ENCODE measurements at places on chromosomes 6 and 20.

GRCh38 chr20:60024245-60024644, 66.0 kb downstream of the CDH26 start:
- H3K27ac ChIP-seq: no peak overlapping the region
- H3K4me3 ChIP-seq: no peak overlapping the region
- DNase-seq: no peak
- H3K27me3 ChIP-seq: peaks cover 17% of the 10 kb centered on the region
- H3K4me1 ChIP-seq: no peaks in the 10 kb centered on the region

- peaks cover 1% of the 10 kb centered on the region for H3K27me3 ChIP-seq
- no peaks in the 10 kb centered on the region for H3K4me1 ChIP-seq
- H3K27ac ChIP-seq: no peak overlapping the region
- DNase-seq: no peak
Measured at GRCh38 chr6:105873799-105874198, 212.3 kb upstream of the PRDM1 start.

- peaks cover 7% of the 10 kb centered on the region for H3K27me3 ChIP-seq
- H3K27ac ChIP-seq: no peak overlapping the region
- no peak for DNase-seq
- no peak overlapping the region for H3K4me3 ChIP-seq
- peaks cover 14% of the 10 kb centered on the region for H3K36me3 ChIP-seq
Measured at GRCh38 chr6:129486327-129486726, 223.7 kb downstream of the ARHGAP18 start.

GRCh38 chr20:38875175-38875993, 50.8 kb upstream of the FAM83D start:
- no peak overlapping the region for H3K27ac ChIP-seq
- DNase-seq: no peak
- H3K36me3 ChIP-seq: no peaks in the 10 kb centered on the region
- H3K4me3 ChIP-seq: no peak overlapping the region
- H3K4me1 ChIP-seq: no peaks in the 10 kb centered on the region
- peaks cover 30% of the 10 kb centered on the region for H3K27me3 ChIP-seq

- H3K4me3 ChIP-seq: peak overlapping the region; percentile 67
- no peaks in the 10 kb centered on the region for H3K36me3 ChIP-seq
- H3K4me1 ChIP-seq: peaks cover 30% of the 10 kb centered on the region
- peak overlapping the region; percentile 53 for H3K27ac ChIP-seq
- H3K27me3 ChIP-seq: peaks cover 3% of the 10 kb centered on the region
Measured at GRCh38 chr20:11267131-11267761, 593.4 kb upstream of the JAG1 start.

DNA sequence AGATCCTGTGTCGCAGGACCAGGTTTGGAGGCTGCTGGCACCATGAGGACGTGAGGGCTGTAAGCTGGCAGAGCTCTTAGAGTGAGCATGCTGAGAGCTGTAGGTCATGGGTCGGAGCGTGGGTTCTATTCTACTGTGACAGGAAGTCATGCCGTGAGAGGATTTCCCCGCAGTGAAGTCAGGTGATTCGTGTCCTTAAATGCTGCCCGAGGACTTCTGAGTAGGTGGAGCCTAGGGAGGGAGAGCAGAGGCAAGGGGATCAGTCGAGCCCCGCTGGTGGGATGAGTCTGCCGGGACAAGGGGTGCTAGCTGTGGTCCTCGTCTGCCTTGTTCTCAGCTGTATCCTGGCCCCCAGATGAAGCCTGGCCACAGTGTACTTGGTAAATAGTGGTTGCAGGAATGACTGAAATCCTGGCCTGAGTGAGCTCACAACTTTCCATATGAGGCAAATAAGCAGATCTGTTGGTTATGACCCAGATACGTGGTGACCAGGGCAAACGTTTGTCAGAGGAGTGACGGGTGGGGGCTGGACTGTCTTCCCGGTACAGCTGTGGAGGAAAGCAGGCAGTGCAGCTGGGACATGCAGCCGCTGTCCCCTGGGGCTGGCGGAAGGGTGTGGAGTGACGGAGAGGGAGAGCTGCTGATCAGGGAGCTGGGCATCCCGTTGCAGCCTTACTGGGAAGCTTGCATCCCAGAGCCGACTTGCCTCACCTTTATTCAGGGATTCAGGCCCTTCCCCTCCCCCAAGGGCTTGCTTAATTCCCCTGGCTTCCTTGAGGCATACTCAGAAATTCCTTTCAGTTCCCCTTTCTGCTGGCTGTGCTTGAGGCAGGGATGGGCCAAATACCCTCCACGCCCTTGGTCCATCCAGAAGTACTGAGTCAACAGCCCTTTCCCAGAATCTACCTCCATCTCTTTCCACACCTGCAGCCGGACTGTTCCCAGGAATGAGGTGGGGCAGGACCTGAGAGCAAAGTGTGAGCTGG, 250.9 kb upstream of the RREB1 start:
- H3K4me3 ChIP-seq: no peak overlapping the region
- peaks cover 4% of the 10 kb centered on the region for H3K36me3 ChIP-seq
- no peak overlapping the region for H3K27ac ChIP-seq
- DNase-seq: no peak

DNA sequence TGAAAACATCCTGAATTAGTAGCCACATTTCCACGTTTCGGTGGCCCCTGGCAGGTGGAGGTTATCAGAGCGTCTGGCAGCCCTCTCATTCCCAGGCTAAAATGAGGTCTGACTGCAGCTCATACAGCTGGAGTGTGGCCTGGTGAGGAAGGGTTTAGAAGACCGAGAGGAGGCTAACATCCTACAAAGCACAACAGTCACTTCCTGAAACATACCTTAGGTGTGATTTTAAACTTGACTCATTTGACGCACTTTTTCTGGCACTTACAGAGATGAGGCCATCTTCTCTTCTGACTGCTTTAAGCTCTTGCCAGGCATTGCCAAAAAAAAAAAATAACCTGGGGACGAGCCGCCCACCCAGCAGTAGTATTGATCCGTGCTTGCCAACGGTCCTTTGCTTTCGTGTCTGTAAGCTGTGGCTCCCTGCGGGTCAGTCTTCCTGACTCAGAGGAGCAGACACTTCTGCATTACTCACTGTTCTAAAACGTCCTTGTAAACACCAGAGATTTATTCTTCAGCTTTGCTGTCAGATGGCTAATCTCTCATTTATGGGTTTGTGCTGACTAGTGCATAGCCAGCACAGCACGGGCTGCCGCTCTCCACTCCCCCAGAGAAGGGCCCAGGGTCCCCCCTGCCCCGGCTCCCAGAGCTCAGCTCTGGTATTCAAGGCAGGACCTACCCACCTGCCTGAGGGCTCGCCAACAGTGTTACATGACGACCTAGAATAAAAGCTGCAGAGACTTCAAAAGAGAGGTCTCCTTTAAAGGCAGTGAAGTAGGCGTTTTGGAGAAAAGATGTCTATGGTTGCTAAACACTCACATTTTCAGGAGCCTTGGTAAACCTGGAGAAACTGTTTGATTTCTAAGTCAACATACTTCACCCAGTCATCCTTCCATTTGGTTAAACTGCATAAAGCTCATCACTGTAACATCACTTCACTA, 78.5 kb upstream of the FRMD1 start:
- H3K4me3 ChIP-seq: peak overlapping the region; percentile 76
- peaks cover 8% of the 10 kb centered on the region for H3K27me3 ChIP-seq
- H3K27ac ChIP-seq: peak overlapping the region; percentile 70
- H3K36me3 ChIP-seq: no peaks in the 10 kb centered on the region
- peaks cover 30% of the 10 kb centered on the region for H3K4me1 ChIP-seq

DNA sequence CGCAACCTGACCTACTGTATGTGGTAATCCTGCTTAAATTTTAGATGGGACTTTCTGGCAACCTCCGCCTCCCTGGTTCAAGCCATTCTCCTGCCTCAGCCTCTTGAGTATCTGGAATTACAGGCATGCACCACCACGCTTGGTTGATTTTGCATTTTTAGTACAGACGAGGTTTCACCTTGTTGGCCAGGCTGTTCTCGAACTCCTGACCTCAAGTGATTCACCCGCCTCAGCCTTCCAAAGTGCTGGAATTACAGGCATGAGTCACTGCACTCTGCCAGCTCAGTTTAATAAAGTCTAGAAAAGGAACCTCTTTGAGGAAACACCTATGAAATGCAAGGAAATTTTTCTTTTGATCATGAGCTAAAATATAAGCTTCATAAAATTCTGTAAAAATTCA, 9.0 kb upstream of the PLCB4 start:
- peak overlapping the region; percentile 53 for H3K27ac ChIP-seq
- H3K4me1 ChIP-seq: peaks cover 58% of the 10 kb centered on the region
- no peak overlapping the region for H3K4me3 ChIP-seq
- peaks cover 10% of the 10 kb centered on the region for H3K36me3 ChIP-seq

DNA sequence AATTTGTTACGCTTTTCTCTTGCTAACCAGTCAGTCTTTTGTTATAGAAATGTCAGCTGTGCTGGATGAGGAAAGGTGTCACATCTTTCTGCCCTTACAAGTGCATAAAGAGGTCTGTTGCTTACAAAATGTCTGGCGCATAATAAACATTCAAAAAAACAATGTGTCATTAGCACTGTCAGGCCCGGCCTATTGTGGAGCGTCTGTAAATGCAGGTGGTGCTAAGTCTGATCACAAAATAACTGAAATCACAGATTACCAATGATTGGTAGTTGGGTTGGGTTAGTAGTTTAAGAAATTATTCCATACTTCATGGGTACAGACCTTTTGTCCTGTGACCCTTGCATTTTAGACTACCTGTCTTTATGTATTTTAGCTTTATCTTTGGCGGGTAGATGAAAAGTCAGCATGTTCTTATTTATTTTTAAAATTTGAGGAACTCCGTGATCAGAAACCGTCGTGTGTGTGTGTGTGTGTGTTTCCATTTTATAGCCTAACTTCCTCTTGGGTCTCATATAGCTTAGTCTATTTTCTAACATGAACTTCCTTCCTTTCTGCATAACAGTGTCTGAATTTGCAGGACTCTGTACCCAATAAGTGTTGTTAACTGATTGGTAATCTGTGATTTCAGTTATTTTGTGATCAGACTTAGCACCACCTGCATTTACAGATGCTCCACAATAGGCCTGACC, 88.1 kb upstream of the IFNGR1 start:
- H3K36me3 ChIP-seq: no peaks in the 10 kb centered on the region
- no peak overlapping the region for H3K4me3 ChIP-seq
- peaks cover 2% of the 10 kb centered on the region for H3K27me3 ChIP-seq
- DNase-seq: no peak

Data from HFFc6 (cell line).